Naive thymus-derived CD8-positive, alpha-beta T cell (primary cell): ENCODE measurements at places on chromosomes 12 and 14.

- DNase-seq = no peak
Observed at GRCh38 chr14:91891721-91892220, 24.4 kb upstream of the TC2N start.

- no peak for DNase-seq
Observed at GRCh38 chr14:71672596-71672995, 259.6 kb upstream of the RGS6 start.

GRCh38 chr12:124231980-124232653, 62.8 kb upstream of the RFLNA start:
- no peak for DNase-seq

DNA sequence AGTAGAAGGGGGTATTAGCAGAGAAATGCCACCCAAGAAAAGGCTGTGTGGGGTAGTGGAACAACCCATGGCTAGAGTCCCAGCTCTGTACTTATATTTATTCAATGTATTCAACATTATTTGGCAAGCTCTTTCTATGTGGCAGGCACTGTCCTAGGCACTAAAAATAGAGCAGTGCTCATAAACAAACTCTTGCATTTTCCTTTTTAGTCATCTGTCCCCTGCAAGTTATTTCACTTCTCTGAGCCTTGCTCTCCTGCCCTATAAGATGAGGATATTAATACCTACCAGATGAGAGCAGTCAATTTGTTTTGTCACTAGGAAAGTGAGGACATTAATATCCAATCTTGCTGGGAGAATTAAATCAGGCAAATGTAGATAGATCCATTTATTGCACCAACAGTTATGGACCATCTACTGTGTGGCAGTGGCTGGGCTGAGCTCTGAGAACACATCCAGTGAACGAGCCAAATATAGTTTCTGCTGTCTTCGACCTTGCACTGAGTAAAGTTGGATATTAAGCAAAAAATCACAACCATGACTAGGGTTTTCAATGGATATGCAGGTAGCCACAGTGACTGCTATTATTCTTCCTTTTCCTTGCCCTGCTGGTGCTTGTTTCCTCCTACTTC, 314.3 kb upstream of the TBX3 start:
- no peak for DNase-seq

DNA sequence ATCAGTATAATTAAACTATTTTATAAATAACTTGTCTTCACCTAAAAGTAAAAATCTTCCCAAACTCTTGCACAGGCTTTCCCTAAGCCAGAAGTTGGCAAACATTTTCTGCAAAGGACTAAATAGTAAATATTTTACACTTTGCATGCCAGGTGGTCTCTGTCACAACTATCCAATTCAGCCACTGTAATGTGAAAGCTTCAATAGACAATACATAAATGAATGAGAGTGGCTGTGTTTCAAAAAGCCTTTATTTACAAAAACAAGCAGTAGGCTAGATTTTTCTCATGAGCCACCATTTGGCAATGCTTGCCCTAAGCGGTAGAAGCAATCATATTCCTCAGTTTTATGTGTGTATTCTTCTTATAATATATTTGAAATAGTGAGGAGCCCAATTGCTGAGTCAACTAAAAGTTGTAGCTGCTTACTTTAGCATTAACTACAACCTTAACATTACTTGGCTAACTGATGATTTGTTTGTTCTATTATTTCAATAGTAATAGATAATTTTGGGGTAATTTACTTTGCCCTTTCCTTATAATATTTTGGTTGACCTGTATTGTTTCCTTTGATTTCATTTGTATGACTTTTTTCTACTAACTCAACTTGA, 236.0 kb upstream of the SYT1 start:
- no peak for DNase-seq

DNA sequence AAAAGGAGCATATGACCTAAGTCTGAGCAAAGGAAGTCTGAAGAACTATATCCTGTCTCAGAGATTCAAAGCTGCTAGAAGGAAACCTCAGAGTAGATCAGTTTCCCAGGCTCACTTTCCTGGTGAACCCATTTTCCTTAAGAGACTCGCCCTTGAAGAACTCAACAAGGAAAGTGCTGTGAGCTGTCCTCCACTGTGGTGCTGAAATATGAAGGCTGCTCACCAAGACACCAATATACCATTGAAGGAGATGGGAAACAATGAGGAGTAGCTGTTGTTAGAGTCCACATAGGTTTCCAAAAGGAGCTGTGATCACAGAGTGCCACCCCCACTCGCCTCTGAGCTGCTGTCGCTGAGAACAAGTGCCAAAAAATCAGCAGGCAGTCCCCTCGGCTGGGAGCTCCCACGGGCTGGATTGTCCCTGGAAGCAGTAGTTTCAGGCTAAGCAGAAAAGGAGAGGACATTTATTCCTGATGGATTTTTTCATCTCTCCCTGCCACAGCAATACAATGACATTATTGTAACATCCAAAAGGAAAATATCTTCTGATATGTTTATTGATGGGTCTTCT, 282.1 kb downstream of the RPS29 start:
- no peak for DNase-seq

DNA sequence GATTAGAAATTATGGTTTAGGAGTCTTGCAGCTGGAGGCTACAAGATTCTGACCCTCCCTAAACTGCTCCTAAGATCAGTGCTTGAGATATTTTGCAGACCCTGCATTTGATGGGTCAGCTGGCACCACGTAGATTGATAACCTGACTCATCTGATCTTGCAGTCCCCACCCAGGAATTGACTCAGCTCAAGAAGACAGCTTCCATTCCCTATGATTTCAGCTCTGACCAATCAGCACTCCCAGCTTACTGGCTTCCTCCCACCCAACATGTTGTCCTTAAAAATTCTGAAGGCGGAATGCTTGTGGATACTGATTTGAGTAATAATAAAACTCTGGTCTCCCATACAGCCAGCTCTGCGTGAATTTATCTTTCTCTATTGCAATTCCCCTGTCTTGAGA, 23.2 kb upstream of the MTHFD1 start:
- no peak for DNase-seq

DNA sequence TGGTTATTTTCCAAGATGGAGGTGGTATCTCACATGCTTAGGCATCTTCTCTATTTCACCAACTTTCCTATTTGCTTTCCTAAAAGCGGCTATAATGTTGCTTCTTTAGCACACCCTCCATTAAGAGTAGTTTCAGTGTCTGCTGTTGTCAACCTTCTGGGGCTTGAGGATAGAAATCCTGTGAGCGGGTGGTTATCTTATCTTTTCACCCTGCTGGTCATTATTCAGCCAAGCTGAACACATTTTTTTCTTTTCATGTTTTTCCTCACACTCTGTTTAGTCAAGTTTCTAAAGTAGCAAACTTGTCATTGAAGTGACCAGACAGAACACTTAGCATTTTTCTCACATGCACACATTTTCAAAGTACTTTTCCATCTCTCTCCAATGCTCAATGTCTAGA, 104.5 kb downstream of the SLC8A3 start:
- DNase-seq = no peak

GRCh38 chr14:61103541-61104339, 122.7 kb downstream of the SLC38A6 start:
- no peak for DNase-seq

- no peak for DNase-seq
Observed at GRCh38 chr14:64951724-64952123, 9.2 kb upstream of the GPX2 start.

- DNase-seq = no peak
Observed at GRCh38 chr12:38983117-38983571, 77.8 kb upstream of the CPNE8 start.

DNA sequence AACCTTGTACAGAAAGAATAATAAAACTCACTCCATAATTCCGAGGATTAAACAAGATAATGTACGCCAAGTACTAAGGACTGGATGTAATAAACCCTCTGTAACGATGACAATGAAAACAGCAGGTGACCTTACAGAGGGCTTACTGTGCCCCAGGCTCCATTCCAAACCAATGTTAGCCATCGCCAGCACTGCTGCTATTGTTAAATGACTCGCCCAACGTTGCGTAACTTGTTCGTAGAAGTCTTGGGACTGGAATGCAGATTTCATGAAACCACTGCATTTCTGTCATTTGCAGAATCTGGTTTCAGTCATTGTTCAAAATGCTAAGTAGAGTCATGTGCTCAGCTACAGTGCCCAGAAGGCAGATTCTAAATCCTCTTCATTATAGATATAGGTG, 728 bp upstream of the STON2 start:
- no peak for DNase-seq

GRCh38 chr14:20515846-20516245, 10.5 kb downstream of the RNASE10 start:
- DNase-seq = no peak

DNA sequence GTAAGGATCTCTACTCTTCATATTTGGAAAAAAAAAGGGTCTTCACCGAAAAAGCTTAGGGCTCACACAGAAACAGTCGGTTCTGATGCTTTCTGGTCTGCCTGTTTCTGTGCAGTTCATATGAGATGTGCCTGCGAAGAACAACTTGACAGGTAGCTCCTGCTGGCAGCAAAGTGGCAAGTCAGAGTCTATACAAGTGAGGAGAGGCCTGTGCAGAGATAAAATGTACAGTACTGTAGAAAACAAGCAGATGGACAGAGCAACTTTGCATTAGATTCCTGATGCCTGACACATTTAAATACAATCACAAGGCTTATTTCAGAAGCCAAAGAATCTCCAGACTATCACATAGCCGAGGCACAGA, 936.0 kb downstream of the DIO2 start:
- DNase-seq = no peak
